Endodermal cell (in vitro differentiated cells): ENCODE measurements at places on chromosomes 16 and 17. TPM values are rescaled to one million over a fixed set of nuclear protein-coding genes. Genes with fewer than 3 reads are reported as not detected.

CES2 gene
- total RNA-seq, result 25.1 and 28.7 TPM in 2 replicates

PTX4 gene
- total RNA-seq, result not detected in 2 replicates

RAB11FIP4 gene
- total RNA-seq, result 39.0 to 62.2 TPM (median 60.0 TPM) in 3 replicates

PRDM7 gene
- total RNA-seq, result not detected in 2 replicates

FBXW10B gene
- 0.55 TPM in 1 of 3 replicates, not detected in the others for total RNA-seq

TMEM94 gene
- 96.0 and 99.3 TPM in 2 replicates for total RNA-seq

CD300LB gene
- not detected in 3 replicates for total RNA-seq

KCTD19 gene
- 1.1 and 1.3 TPM in 2 replicates for total RNA-seq

APOBR gene
- total RNA-seq, result not detected in 3 replicates

TBC1D3I gene
- 0.50 and 0.75 TPM in 2 replicates for total RNA-seq

ZNF423 gene
- total RNA-seq, result 20.7 to 30.3 TPM (median 28.4 TPM) in 3 replicates

SPATA2L gene
- 19.8 to 28.8 TPM (median 26.4 TPM) in 3 replicates for total RNA-seq

TSNAXIP1 gene
- 2.2 and 3.2 TPM in 2 replicates for total RNA-seq

KRTAP2-2 gene
- not detected in 3 replicates for total RNA-seq
